ENCODE measurements at places on chromosomes 1 and 21. TPM values are rescaled to one million over a fixed set of nuclear protein-coding genes. Genes with fewer than 3 reads are reported as not detected.

GRCh38 chr21:15096146-15096545 is 31.3 kb upstream of the NRIP1 start:
- no peak for DNase-seq

DNA sequence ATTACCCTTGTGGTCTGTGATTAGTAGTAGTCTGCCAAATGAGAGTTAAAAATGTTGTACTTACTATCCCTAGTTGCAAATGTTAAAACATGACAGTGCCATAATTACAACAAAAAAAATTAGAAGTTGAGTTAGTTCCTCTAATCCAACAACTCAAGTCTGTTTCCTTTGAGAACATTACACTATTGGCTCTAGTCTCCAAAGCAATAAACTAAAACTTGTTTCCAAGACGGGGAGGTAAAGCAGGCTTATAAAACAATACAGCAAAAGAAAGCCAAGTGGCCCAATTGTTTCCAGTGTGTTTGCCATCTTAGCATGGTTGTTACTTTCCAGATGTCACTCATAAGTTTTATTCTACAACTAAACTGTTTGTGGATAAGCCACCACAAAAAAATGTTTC is 11.6 kb downstream of the KYAT3 start:
- DNase-seq: peak; percentile 10

GRCh38 chr1:119655154-119655553 is 7.1 kb upstream of the ZNF697 start:
- DNase-seq: no peak

The PAX7 gene
- 1.4 TPM for total RNA-seq

The BTBD19 gene
- 3.5 TPM for total RNA-seq

The DCST1 gene
- 0.10 TPM for total RNA-seq
